ENCODE measurements at places on chromosomes 7 and 10.

GRCh38 chr7:81705206-81705605 lies 64.6 kb downstream of the HGF start:
- DNase-seq, result no peak

DNA sequence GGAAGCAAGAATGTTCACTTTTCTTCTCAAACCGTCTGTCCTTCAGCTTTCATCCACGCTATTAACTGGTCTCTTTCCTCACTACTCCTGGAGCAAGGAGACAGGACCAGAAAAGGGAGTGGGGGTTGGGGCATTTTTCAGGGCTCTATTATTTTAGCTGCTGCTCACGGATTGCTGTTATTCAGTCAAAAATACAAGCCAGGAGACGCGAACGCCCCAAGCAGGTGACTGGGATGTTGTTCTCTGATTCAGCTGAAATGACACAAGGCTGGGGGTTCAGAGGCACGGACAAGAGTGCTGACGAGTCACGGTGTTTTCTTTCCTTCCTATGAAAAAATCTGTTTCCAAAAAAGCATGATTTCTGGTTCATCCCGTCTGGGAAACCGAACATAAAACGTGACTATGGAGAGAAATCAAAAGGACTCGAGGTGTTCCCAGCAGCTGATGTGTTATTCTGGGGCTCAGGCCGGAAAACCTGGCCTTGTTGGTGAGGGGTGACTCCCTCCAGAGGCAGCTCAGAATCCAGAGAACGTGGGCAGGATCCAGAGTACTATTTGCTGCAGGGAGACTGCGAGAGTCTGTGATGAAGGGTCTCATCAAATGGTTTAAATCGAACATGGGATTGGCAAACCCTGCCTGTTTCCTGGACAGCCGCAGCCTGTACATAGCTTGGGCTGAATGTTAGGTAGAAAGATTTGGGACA lies 3.5 kb upstream of the INHBA start:
- no peak for DNase-seq

DNA sequence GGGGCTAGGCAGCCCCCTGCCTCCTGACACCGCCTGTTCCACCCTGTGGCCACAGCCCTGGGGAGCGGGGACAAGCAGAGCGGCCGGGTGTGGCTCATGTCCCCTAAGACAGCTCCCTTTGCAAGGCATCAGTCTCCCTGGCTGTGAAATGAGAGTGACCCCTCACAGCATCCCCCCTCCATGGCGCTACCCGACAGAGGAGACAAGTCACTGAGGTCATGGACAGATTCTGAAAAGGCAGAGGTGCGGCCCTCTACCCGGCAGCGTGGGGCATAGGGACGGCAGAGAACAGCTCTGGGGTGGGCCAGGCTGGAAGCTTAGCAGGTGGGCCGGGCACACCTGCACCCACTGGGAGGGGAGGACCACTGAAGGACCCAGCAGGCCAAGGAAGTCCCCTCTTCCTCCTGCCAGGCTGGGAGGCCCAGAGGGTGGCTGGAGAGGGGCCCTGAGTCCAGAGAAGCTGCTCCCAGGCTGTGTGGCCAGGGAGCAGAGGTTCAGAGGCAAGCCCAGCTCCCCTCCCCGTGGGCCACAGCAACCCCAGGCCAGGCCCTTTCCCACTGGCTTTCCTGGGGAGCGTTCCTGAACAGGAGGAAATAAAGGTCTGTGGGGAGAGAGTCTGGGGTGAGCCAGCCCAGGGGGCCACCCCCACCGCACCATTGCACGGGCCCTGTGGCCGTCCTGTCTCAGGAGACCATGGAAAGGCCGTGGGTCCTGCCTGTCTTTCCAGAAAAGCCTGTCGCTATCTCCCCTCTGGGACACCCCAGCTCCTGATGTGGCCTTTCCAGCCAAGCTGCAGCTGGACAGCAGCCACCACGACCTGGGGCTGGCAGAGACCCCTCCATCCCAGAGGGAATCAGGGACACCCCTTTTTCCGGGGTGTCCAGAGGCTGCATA lies 1.7 kb downstream of the ADAP1 start:
- DNase-seq, result no peak

- DNase-seq, result no peak
These were observed 41.1 kb upstream of the CABCOCO1 start for GRCh38 chr10:61621605-61622051.

DNA sequence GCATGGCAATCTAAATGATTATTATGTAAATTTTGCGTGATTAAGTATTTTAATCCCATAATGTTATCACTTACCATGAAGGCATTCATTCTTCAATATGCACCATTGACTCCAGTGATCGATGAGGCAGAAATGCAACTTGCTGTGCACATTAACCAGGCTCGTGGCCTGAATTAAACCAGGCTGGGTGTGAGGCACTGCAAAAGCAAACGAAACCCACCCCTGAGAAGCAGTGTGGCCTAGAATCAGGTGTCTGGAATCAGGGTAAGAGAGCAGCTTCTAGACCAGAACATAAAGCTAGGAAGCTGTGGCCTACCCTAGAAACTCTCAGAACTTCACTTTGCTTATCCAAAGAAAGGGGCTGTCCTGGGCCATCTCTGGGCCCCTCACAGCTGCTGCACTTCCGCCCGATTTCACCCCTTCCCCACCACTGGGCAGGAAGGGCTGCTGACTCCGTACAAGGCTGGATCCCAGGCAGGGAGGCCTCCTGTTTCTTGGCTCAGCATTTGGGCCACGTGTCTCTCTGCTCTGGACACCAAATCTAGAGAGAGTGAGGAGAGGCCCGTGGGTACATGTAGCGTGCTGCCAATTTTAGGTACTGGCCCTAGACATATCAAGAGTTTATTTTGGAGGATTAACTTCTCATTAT lies 4.4 kb downstream of the PTPRE start:
- no peak for DNase-seq
